ENCODE measurements at places on chromosomes 5 and 9.
A peak's percentile ranks its signal among the peaks of the same experiment; 100 is the strongest.

DNA sequence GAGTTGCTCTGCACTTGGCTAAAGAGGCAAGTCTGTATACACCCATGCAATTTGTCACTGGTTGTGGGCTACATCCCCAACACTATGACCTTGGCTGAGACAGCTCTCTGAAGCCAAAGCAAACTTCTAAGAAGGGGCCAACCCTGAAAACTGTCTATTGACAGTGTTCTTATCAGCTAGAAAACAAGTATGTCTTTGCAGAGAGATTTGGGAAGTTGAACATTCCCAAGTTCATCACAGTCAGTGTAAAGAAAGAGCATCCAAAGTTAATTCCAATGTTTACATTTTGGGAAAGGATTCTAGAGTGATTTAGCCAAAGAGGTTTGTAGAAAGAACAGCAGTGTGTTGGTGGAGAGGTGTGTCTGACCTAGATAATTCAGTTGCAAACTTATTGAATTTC is 711.1 kb upstream of the CHD1 start:
- no peak for DNase-seq

DNA sequence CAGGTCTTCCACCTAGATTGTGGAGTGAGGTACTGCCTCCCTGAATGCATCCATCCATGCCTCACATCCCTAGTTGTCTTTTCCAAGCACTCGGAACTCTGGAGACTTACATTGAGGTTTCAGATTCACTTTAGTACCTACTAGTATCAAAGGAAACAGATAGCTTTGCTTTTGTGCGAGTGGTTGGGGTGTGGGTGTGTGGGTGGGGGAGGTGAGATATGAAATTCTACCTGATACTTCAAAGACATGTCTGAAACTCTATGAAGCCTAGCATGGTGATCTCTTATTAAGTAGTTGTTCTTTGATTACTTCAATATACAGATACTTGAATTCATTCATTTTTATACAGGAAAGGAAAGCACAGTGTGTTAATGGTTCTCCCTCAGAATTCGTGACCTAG is 64.4 kb downstream of the MCCC2 start:
- peak; percentile 31 for DNase-seq

- DNase-seq = no peak
Observed at GRCh38 chr5:16326137-16326536, 139.5 kb downstream of the ZNF622 start.

DNA sequence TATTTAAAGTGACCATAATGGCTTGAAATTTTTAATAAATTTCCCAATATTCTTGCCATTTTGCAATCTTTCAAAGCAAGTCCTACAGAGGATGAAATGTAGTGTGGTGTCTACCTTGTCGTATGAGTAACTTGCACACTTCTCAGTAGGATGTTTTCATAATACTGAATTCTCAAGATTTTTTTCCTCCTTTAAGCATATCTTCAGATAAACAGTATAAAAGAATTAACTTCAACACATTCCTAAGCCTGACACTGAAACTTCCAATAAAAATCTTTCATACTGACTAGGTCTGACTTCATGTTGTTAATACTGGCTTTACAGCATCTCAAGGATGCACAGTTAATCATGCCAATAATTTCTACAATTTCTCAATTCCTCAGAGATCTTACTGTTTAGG is 62.0 kb downstream of the DROSHA start:
- no peak for DNase-seq

- DNase-seq = no peak
Observed at GRCh38 chr5:174570662-174571061, 153.7 kb upstream of the MSX2 start.

DNA sequence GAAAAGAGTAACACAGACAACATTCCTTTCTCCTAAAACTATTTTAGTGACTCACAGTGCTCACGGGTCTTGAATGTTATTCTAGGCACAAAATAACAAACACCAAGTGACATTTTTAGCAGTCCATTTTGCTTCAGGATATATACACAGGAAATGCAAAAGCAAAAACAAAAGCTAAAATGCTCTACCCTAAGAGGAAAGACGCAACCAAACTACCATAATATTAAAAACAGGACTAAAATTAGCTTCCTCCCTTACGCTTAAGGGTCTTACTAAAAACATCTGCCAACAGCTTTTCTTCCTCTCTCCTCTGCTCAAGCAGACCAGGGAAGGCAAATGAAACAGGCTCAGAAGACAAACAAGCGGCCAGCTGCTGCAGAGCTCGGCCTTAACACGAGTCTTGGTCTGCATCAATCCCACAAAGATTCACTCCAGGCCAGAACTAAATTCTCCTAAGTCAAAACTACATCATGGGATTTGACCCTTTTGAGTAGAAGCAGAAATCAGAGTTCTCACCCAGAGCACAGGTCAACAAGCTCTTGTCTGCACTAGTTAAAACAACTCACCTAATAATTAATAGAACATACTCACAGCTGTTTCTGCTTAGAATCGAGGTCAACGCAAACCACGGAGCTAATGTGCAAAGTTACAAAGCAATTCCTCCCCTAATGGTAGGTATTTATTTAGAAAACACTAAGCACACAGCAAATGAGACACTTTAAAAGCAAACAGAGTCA is 62.3 kb downstream of the RAPGEF1 start:
- no peak for DNase-seq

DNA sequence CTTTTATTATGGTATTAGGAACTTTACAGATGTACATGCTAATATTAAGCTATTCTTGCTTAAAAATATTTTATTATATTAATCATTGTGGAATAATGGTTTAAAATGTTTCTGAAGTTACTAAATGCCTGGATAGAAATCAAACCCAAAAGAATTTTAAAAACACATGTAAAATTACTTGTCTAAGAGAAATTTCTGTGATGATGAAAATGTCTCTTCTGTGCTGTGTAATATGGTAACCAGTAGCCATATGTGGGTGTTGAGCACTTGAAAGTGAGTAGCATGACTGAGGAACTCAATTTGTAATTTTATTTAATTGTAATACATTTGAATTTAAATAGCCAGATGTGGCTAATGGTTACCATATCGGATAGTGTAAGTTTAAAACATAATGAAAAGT is 66.7 kb upstream of the HSPB3 start:
- DNase-seq = no peak

DNA sequence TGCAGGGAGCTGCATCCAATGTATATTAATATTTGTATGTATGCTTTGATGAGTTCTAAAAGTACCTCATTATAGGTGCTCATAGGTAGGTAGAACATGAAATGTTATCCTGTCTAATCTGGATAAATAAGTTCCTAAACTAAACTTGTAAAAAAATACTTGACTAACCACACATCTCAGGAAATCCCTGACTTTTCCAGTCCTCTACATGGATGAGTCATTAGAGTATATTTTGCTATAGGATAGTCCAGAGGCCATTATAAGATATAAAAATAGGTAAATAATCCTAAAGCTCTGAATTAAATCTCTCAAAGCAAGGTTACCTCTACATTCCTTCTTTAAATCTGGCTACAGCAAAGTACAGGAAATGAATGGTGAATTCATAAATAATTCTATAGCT is 404.3 kb downstream of the RAB3C start:
- DNase-seq = no peak

DNA sequence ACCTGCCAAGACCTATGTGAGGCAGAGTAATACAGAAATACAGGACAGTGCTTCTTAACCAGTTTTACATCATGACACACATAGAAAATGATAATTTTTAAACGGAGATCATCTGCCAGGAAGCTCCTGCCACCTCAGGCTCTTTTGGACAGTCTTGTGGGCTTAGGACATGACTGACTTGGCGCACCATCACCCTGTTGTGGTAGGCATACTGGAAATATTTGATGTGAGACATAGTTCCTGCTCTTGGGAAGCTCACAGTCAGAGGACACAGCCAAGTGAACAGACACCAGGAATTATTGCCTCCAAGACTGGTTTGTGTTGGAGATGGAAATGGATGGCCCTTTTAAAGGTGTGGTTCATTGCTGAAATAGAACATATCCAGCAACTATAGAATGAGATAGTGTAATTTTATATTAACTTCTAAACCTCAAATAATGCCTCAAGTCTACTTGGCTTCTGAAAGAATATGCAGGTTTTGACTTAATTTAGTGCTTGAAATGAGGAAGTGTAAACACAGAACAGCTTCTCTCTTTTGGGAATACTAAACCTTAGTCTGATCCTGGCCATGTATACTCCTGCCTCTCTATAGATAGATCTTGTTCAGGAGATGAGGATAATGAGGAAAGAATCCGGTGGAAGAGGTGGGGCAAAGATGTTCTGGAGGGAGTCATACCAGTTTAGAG is 19.7 kb downstream of the CPEB4 start:
- DNase-seq = no peak

GRCh38 chr5:134466241-134467069 is 54.8 kb upstream of the CDKN2AIPNL start:
- no peak for DNase-seq

GRCh38 chr9:121720311-121721057 is 69.0 kb downstream of the DAB2IP start:
- DNase-seq = no peak

GRCh38 chr5:136129445-136129844 is 3.2 kb upstream of the SMAD5 start:
- no peak for DNase-seq

- DNase-seq = no peak
Observed at GRCh38 chr9:91571036-91571435, 147.4 kb upstream of the NFIL3 start.

DNA sequence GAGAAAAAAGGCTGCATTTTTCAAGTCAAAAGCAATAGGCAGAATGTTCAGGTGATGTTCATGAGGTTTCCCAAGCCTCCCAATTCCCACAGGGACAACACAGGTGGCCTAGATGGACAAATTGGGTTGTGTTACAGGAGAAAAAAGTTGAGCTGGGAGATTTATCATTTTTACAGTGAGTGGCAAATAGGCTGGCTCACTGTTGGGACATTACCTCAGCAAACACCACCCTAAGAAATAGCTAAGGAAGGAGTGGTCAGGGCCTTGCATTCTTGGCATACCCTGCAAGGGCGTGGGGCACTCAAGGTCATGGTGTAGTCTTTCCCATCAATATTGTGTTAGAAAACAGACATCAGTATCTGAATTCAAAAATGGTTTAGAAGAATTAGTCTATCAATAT is 23.3 kb upstream of the CPLANE1 start:
- DNase-seq = no peak

DNA sequence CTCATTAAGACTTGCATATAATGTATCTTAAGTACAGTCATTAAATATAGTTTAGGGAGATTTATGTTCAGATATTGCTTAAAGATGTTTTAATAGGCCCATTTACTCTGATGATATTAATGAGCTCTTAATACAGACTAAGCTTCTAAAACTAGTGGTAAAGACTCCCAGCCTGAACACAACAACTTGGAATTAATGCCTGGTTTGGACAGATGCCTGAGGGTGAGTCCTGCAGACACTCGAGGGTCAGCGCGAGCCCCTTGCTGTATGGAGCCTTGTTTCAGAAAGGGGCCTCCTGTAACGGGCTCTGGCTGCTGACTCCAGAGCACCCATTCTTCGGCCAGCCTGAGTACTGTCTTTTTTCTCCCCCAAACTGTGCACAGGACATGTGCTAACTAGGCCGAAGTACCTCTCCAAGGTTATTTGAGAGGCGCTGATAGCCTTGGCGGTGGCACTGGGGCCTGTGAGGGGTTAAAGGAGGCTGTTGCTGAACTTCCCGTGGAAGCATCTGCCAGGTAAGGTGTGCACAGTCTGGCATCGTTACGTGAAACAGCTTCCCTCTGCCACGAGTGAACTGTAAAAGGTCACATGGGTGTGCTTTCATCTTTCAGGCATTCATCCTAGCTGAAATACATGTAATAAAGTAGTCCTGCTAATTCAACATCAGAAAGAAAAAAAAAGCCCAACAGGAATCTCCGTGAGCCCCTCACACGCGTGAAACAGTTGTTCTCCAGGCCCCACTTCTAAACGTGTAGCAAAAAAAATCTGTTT is 113.4 kb downstream of the MVB12B start:
- no peak for DNase-seq

DNA sequence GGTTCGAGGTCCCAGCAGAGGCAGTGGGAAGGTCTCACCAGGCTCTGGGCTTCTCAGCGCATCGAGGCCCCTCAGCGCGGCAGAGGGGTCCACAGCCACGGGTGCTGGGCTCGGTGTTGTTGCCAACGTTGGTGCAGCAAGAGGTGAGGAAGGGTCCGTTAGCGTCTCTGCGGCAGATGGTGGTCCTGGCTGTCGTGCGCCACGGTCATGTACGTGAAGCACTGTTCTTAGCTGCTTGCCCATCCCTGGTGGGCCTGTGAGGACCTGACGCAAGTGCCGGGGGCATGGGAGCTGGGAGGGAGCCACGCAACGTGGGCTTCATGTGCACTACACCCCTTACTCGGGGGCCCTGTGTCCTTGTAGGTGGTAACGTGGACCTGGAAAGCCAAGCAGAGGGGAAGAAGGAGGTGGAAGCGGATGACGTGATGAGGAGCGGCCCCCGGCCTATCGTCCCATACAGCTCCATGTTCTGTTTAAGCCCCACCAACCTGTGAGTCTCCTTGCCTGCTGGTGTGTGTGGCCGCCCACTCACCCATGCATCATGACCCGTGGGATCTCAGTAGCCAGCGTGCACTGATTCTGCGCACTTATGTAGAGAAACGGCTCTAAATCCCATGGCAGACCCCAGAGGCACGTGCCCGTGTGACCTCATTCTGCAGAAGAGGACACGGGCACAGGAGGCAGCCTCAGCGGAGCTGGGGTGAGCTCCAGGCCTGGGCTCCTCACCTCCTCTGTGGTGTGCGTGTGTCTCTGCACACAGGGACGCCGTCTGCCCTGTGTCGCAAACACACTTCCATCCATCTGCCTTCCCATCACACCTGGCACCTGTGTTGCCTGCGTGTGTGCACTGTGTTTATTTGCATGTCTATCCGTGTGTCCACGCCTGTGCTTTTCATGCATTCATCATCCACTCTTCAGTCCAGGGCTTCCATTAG is 166.1 kb downstream of the CACNA1B start:
- no peak for DNase-seq

GRCh38 chr5:154309371-154309745 is 118.8 kb downstream of the GALNT10 start:
- no peak for DNase-seq

- no peak for DNase-seq
Observed at GRCh38 chr5:74127381-74128320, 501.7 kb downstream of the ARHGEF28 start.

GRCh38 chr5:73160239-73160671 is 12.7 kb upstream of the TMEM174 start:
- peak; percentile 61 for DNase-seq

DNA sequence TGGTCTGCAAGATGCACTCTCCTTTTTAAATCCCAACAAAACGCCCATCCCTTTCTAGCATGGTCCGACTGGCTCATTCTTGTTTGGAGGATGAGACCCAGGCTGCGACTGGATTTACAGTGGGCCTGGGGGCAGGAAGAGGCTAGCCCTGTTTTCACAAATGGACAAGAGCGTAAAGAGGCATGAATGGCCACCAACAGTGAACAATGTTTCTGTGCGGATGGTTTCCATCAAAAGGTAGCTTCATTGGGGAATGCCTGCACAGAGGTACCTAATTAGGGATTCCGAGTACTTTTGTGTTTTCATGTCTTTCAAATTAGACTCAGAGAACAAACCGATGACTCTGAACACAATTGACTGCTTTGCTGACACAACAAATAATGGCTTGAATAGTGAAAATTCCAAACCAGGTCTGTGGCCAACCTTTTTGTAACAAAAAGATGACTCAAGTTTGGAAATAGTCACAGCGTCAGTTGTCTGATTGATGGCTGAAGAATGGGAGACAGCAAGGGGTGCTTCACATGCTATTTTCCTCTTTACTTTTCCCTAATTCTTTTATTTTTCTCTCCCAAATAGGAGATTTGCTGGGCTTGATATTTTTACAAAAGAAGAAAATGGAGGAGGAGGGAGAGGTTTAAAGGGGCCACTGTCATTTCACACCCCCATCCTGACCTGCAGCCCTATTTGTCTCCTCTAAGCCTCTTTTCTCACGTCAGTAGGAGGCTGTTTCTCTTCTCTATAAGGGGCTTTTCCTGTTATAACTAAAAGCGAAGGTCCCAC is 208.1 kb upstream of the S1PR3 start:
- no peak for DNase-seq
